Colonic mucosa (tissue), 4 donors: ENCODE measurements at places on chromosomes 2 and 18. TPM values are rescaled to one million over a fixed set of nuclear protein-coding genes. Genes with fewer than 3 reads are reported as not detected.

Gene ALKAL2
- total RNA-seq = 3.3 TPM

- DNase-seq = no peak
These were observed 57.7 kb downstream of the METTL4 start for GRCh38 chr18:2513616-2514015.

DNA sequence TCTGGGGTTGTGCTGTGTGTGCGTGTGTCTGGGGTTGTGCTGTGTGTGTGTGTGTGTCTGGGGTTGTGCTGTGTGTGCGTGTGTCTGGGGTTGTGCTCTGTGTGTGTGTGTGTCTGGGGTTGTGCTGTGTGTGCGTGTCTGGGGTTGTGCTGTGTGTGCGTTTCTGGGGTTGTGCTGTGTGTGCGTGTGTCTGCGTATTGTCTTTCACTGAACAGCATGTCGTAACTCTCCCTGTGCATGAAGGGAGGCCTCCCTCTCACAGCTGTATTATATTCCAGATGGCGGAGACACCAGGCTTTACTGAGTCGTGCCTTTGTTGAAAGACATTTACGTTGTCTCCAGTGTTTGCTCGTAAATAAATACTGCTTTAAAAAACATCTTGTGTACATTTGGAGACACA lies 5.9 kb downstream of the ACKR3 start:
- no peak for DNase-seq

GRCh38 chr2:122136056-122136455 lies 380.6 kb downstream of the TSN start:
- no peak for DNase-seq

Gene CTLA4
- 0.56 TPM for total RNA-seq

DNA sequence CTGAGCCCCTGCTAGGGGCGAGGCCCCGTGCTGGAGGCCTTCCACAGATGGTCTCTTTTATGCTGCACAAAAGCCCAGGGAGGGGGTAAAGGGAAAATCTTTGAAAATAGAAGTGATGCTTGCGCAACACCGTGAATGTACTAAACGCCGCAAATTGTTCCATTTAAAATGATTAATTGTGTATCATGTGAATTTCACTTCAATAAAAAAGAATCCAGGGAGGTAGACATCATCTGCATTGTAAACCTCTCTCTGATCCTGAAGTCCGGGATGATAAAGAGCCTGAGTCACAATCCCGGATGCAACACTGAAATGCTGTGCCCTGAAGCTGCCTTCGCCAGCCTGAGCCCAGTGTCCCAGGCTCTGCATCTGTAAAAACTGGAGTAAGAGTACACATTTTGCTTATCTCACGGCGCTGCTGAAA lies 107.7 kb upstream of the PPP1CB start:
- no peak for DNase-seq

DNA sequence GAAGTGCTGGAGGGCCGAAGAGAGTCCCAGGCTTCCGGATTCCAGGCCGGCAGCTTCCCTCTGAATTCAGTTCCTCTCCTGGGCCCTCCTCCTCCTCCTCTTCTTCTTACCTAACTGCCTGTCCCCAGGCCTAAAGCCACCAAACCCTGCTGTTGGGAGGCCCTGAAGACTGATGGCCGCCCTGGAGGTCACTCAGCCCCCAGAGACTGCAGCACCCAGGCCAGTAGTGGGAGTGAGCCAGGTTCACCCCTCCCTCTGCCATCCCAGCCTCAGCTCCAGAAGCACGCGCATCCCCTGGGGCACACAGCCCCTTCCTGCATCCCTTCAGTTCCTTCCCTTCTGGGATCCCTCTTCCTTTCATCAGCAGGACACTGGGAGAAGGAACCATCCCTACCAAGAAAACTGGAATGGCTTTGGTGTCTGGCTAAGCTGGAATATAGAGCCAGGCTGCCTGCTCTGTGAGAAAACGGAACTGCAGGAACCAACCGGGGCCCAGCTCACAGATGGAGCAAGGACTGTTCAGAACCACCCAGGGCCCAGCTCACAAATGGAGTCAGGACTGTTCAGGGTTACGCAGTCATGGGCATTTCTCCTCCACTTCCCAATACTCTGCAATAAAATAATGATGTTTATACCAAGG lies 127.4 kb downstream of the NDUFA10 start:
- no peak for DNase-seq

DNA sequence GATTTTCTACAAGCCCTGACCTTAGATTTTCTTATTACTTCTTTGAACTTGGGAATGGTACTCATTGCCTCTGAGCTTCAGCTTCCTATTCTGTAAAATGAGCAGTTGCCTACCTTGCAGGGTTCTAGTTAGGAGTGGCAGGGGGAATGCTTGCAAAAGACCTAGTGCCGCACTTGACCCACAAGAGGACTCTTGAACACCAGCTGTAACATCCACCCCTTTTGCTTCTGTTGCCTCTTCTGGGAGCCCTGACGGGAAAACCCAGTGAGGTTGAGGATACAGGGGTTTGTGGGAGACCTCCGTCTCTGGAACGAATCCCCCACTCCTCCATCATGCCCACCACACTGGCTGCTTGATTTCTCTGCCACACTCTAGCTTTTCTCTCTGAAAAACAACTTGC lies 27.1 kb upstream of the LBH start:
- DNase-seq = no peak

DNA sequence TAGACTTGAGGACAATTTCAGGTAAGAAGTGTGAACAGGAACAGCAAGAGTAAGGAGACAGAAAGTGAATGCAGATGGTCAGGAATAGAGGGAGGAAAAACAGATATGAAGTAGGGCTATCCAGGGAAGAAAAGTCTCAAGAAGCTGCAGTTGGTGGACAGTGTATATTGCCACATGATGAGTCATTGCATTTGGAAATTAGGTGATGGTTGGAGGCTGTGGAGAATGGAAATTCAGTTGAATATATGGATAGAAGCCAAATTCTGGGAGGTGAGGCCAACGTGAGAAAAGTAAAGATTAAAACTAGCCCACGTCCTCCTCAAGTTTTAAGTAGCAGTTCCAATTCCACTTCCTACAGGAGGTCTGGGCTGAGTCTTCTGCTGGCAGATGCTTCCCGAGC lies 158.4 kb downstream of the UBE2E3 start:
- DNase-seq = no peak
